Small intestine (tissue), 16 donors: ENCODE measurements at places on chromosomes 6 and 20. TPM values are rescaled to one million over a fixed set of nuclear protein-coding genes. Genes with fewer than 3 reads are reported as not detected.

The RHAG gene
- polyA plus RNA-seq, result 0.40 TPM

The PKIB gene
- polyA plus RNA-seq, result 50.3 TPM

The SLC17A2 gene
- polyA plus RNA-seq, result not detected

The HTR1E gene
- polyA plus RNA-seq, result not detected

The CDSN gene
- not detected for polyA plus RNA-seq
